Right ventricle myocardium superior (tissue), 1 donor: ENCODE measurements at places on chromosomes 3 and 15. TPM values are rescaled to one million over a fixed set of nuclear protein-coding genes. Genes with fewer than 3 reads are reported as not detected.

The TMEM62 gene
- 9.4 TPM for total RNA-seq

The XIRP1 gene
- 249 TPM for total RNA-seq

The PLSCR2 gene
- not detected for total RNA-seq

The SLC12A6 gene
- total RNA-seq: 24.9 TPM

The CLRN1 gene
- total RNA-seq: not detected

DNA sequence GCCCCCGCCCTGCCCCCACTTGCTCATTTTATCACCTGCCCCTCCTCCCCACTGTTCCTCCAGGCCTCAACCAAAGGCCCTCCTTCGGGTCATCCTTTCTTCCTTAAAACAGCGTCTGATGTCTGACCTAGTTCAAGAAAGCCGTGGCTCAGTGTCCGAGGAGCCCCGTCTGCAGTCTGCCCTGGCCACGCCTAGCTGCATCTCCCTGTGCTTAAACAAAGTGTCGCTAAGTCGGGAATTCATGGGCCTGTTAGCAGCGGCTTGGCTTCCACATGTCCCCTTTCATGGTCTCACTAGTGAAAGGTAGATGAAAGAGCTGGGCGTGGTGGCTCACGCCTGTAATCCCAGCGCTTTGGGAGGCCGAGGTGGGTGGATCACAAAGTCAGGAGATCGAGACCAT lies 41.2 kb downstream of the TM2D3 start:
- no peak for DNase-seq

- no peak for DNase-seq
Observed at GRCh38 chr15:63362885-63363284, 18.8 kb downstream of the CA12 start.

GRCh38 chr3:31349001-31349748 lies 183.6 kb upstream of the STT3B start:
- DNase-seq: no peak

GRCh38 chr3:187242435-187242834 lies 45.1 kb downstream of the RTP1 start:
- DNase-seq: no peak

DNA sequence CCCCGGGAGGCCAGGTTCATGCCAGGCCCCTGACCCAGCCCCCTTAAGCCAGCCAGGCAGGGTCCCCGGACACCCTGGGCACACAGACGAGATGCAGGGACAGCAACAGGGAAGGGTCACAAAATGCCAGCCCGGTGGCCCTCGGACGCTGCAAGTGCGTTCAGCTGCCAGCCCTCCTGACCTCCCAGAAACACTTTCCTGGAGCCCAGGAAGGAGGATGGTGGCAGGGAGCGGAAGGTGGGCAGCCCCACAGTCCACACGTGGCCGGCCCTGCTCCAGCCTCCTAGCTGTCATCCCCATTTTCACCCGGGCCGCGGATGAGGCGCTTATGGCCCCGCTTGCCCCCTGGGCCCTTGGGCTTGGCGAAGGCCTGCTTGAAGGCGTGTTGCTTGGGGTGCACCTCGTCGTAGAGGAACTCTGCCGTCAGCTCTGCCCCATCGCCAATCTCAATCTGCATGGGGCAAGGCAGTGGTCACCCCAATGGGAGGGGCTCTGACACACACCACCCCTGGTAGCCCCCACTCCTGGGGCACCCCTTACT lies 3.4 kb upstream of the TLR9 start:
- no peak for DNase-seq

DNA sequence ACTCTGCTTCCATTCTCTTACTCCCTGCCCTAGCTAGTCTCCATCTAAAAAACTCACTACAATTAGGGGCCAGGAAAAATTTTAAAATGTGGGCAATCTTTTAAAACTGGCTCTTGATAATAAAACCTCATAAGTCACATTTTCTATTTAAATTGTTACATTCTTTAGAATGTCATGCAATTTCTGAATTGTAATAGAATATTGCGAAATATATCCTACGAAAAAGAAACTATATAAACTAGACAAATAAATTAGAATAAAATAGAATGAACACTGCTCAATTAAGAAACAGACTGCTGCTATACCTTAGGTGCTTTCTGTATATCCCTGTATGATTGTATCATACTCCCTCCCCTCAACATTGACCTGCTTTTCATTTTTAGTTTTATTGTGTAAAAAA lies 826.0 kb downstream of the IGSF11 start:
- no peak for DNase-seq

GRCh38 chr3:187497052-187497451 lies 128.9 kb downstream of the RTP4 start:
- DNase-seq: no peak
